ENCODE measurements at places on chromosomes 16 and 17. TPM values are rescaled to one million over a fixed set of nuclear protein-coding genes. Genes with fewer than 3 reads are reported as not detected.

MLKL gene
- total RNA-seq, result 23.6 TPM

COPZ2 gene
- 7.5 TPM for total RNA-seq

LRRC75A gene
- total RNA-seq, result 1.5 TPM

SOCS1 gene
- total RNA-seq, result 32.9 TPM

ZNF750 gene
- total RNA-seq, result not detected

RNF112 gene
- not detected for total RNA-seq

ACSM2A gene
- total RNA-seq, result not detected

ASPA gene
- total RNA-seq, result not detected

KRTAP2-3 gene
- not detected for total RNA-seq

TBC1D3K gene
- not detected for total RNA-seq

ATAD5 gene
- total RNA-seq, result 32.1 TPM

DBNDD1 gene
- 1.0 TPM for total RNA-seq

ZSCAN10 gene
- not detected for total RNA-seq

LGALS9 gene
- 25.1 TPM for total RNA-seq

ZNF469 gene
- 1.2 TPM for total RNA-seq

CLEC18B gene
- 0.39 TPM for total RNA-seq

SNAI3 gene
- total RNA-seq, result 2.0 TPM

CDC6 gene
- 144 TPM for total RNA-seq

KLHL10 gene
- total RNA-seq, result 0.19 TPM

TMED6 gene
- total RNA-seq, result 0.70 TPM

TAX1BP3 gene
- 13.6 TPM for total RNA-seq

GP1BA gene
- not detected for total RNA-seq

OTOA gene
- 0.06 TPM for total RNA-seq

ABCC11 gene
- 0.14 TPM for total RNA-seq

WDR59 gene
- 58.3 TPM for total RNA-seq

CDH8 gene
- total RNA-seq, result not detected

RCVRN gene
- not detected for total RNA-seq
